ENCODE measurements at places on chromosomes 4 and X. TPM values are rescaled to one million over a fixed set of nuclear protein-coding genes. Genes with fewer than 3 reads are reported as not detected.

GRCh38 chr4:616911-617643, 8.3 kb upstream of the PDE6B start:
- no peak for DNase-seq

The SPATA18 gene
- polyA plus RNA-seq: 2.5 TPM

The PARM1 gene
- 108 TPM for polyA plus RNA-seq

The ARHGAP36 gene
- 13.6 TPM for polyA plus RNA-seq

DNA sequence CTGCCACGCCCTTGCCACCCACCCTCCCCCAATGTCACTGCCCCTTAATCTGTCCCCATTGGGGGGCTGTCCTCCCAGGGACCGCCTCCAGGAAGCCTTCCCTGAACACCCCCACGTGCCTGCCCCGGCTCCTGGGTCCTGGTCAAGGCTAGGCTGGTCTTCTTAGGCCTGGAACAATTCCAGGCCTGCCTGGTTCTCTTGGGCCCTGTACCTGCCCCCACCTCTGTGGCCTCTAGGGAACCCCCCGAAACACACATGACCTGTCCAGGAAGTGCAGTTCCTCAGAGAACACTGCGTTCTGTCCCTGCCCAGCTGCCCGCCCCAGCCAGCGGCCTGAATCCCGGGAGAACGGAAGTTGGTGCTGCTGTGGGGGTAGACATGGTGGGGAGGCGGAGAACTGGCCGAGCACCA, 5.1 kb downstream of the MXD4 start:
- DNase-seq: peak; percentile 58

DNA sequence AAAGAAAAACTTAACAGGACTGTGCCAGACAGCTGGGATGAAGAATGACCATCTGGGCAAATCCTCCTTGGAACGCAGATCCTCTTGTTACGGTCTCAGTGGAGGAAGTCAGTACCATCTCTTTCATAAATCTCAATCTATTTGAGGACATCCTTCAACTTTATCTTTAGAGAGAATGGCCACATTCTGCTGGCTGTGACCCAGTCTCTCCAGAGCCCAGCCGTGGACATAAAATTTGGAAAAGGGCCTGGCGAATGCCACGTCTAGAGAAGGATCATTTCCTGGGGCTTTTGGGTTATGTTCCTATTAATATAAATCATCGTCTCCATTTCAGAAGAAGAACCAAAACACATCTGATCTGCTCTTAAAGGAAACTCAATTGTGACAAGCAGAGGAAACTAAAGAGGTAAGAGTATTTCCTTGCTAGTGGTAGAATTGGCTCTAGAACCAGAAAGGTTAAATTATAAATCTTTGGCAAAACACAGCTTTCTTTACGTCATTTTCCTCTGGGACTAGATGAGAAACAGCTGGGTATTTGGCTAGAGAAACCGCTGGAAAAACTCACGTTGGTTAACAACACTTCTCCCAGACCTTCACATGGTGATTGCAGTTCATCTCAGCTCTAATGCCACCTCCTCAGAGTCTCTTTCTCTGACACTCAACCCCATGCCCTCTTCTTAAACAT, 164.7 kb downstream of the CHIC2 start:
- peak; percentile 49 for DNase-seq

- no peak for DNase-seq
These were observed 45.7 kb downstream of the ING2 start for GRCh38 chr4:183550345-183551093.

GRCh38 chr4:30753316-30753715, 33.1 kb downstream of the PCDH7 start:
- DNase-seq: no peak

The RNF128 gene
- polyA plus RNA-seq: 37.8 TPM

The EVC gene
- 5.3 TPM for polyA plus RNA-seq

- no peak for DNase-seq
These were observed 316.2 kb downstream of the UNC5C start for GRCh38 chr4:95232358-95233156.

GRCh38 chr4:100682477-100683218, 164.8 kb upstream of the EMCN start:
- DNase-seq: no peak

- DNase-seq: no peak
These were observed 96.6 kb downstream of the EVC2 start for GRCh38 chr4:5611750-5612149.

- DNase-seq: no peak
These were observed 881 bp upstream of the CACNA1F start for GRCh38 chrX:49233887-49234555.

The TEX13D gene
- not detected for polyA plus RNA-seq

The PPBP gene
- not detected for polyA plus RNA-seq

DNA sequence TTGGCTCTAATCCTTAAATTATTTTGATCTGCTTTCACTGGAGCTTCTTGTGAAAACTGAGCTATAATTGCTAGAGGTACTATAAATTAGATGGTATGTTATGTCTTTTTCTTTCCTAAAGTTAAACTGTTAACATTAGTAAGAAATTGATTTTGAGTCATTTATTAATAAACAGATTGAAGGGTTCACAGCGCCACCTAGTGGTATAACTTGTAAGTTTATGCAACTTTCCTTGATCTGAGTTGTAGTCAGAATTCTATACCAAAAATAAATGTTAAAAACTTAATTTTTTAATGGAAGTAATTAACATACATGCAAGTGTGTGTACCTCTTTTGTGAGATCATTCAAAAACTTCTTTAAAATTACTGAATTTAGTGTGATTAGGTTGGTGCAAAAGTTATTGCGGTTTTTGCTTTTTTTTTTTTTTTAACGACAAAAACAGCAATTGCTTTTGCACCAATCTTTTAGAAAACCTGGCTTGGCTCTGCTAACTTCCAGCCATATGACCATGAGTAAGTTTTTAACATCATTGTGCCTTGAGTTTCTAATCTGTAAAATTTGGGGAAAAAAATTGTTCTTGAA, 151.5 kb downstream of the CENPC start:
- no peak for DNase-seq

DNA sequence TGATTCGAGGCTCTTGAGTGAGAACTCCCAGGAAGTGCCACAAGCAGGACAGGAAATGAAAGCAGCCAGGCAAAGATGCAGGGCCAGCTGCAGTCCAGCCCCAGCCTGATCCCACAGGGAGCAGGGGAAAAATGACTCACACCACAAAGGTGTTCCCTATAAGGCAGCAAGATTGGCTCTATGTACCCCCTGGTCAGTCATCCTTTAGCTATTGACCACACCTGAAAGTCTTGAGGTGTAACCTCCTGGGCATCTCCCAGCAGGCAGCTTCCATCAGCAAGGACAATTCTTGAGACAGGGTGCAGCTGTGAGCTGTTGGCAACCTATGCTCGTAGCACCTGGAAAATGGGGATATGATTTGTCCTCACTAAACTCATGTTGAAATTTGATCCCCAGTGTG, 27.9 kb upstream of the EXOC1L start:
- no peak for DNase-seq

The SUV39H1 gene
- polyA plus RNA-seq: 3.1 TPM

GRCh38 chr4:89296896-89297295, 10.7 kb downstream of the GPRIN3 start:
- no peak for DNase-seq

The SHISA3 gene
- polyA plus RNA-seq: 1.4 TPM

GRCh38 chr4:152528060-152528459, 7.8 kb downstream of the FBXW7 start:
- DNase-seq: no peak

DNA sequence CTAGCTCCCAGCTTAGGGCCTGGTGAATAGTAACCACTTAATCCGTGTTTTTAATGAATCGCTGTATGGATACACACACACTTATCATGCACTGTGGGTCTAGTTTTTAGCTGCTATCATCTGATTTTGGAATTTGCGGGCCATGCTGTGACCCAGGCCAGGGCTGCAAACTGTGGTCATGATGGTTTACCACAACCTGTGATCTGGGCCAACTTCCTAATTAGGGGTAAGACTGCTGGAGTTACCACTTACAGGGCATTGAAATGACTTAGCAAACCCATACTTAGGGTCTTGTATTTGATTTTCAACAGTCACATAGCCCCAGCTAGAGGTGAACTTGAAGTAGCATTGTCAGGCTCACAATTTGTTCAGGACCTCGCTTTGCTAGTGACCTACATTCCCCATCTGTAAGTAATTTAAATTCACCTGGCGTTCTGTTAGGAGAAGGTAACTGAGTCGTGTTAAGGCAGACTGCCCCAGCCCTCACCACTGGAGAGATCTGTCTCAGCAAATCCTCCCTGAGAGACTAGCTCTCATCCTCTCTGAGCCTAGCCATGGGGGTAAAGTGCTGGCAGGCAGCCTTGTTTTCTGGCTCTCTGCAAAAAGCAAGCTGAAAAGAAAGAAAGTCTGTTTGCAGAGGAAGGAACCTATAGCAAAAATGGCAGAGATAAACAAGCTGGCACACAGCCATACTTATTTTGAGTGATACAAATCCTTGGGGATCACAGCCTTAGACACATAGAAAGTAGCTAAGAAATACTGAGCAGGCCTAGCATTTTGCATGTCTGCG, 33.8 kb upstream of the EGFL6 start:
- no peak for DNase-seq

DNA sequence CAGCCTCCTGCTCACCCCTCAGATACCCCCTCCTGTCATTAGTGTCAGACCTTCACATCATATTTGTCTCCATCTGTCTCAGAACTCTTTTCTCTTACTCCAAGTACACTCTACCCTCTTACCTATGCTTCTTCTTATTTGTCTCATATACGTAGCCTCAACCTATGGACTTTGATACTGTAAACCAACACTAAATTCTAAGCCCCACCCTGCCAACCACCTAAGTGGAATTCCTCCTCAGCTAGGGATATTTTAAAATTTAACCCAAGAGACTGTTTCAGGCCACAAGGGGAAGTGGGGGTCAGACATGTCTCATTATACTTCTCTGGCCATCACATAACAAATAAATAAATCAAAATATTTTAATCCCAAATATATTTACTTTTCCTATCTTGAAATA, 778.1 kb upstream of the GRID2 start:
- no peak for DNase-seq

GRCh38 chr4:141133999-141134995, 1.0 kb upstream of the RNF150 start:
- no peak for DNase-seq

- no peak for DNase-seq
These were observed 375.2 kb downstream of the MAGEE1 start for GRCh38 chrX:76802708-76803107.

- DNase-seq: no peak
These were observed 56.3 kb upstream of the DCTD start for GRCh38 chr4:182973511-182973911.

GRCh38 chrX:24468245-24468644, 3.2 kb downstream of the PDK3 start:
- no peak for DNase-seq

GRCh38 chrX:44253575-44253942, 89.9 kb downstream of the EFHC2 start:
- no peak for DNase-seq

The MTM1 gene
- polyA plus RNA-seq: 5.4 TPM

DNA sequence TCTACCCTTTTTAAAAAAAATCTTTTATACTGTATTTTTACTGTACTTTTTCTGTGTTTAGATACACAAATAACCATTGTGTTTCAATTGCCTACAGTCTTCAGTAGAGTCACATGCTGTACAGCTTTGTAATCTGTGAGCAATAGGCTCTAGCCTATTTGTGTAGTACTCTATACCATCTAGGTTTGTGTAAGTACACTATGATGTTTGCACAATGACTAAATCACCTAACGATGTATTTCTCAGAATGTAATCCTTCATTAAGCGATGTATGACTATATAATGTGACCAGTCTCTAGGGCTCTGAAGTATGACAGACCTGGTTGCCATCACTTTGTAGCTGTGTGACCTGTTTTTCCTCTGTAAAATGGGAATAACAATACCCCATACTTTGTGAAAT, 14.2 kb upstream of the DCAF4L1 start:
- no peak for DNase-seq

DNA sequence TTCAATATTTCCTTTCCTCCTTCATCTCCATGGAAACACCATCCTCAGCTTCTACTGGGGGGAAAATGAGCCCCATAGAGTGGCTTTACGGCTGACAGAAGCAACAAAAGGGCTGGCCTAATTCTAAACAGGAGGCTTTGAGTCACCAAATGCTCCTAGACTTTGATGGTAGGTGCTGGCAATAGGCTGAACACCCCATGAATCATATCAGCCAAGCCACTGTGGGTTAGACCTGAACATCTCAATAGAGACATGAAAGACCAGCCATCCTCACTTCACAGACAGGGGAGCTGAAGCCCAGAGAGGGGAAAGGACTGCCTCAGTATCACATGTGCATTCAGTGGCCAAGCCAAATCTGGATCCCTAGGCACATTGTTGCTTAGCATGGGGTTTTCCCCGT, 107.6 kb downstream of the AMER1 start:
- no peak for DNase-seq

GRCh38 chr4:168892475-168892874, 117.6 kb downstream of the CBR4 start:
- DNase-seq: no peak

DNA sequence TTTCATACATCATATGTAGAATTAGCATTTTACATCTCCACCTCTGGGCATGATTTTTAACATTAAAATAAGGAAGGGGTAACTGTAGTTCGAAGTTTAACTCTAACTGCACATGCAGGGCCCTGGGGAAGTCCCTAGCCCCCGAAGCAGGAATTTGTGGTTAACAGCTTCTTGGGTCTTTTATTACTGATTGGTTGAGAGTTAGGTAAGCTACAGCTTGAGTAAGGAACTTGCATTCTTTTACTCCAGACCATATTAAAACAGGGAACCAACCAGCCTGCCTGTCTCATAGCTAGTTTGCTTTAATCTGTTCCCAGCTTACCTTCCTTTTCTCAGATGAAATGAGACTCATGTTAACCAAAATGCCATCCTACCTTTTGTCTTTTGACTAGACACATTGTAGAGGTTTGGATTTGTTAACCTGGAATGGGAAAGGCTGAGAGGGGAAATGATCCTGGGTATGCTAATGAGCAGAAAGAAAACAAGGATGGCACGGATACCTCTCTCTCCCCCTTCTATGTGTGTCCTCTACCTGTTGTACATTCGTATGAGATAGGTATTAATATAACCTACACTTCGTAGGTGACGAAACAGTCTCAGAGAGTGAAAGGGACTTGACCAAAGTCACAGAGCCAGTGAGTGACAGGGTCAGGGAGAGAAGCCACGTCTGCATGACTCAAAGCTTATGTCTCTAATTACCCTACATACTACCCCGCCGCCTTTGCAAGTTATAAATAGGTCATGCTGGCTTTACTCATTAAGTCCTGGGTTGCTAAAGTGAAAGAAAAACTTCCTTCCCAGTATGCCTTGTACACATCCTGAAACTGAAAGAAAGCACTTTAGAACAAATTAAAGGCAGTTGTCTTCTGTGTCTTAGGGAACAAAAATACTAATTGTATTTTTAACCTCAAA, 119.5 kb upstream of the AFF2 start:
- peak; percentile 1 for DNase-seq

- peak; percentile 22 for DNase-seq
These were observed 689 bp upstream of the TMA16 start for GRCh38 chr4:163493643-163494359.

- DNase-seq: no peak
These were observed 47.9 kb upstream of the TSPAN5 start for GRCh38 chr4:98706200-98706813.

DNA sequence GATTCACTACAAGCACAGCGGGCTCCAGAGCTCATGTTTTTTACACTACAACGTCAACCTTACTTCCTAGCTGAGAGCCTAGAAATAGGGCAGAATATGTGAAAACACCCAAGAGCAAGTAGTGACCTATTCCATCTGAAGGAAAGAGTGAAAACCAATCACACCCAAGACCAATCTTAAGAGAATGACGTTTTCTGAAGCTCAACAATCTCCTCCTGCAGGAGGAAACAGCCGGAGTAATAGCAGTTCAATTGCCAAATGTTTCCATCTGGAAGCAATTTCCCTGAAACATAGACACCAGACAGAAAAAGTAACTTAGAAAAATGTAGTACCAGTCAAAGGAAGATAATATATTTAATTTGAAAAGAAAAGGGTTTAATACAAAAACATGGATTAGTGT, 142.4 kb downstream of the ANXA5 start:
- DNase-seq: no peak
